ENCODE measurements at places on chromosomes 3 and 15.
A peak's percentile ranks its signal among the peaks of the same experiment; 100 is the strongest.

- DNase-seq, result no peak
Measured at GRCh38 chr3:129014148-129014547, 13.0 kb downstream of the EFCC1 start.

- DNase-seq, result no peak
Measured at GRCh38 chr3:155792532-155792931, 13.5 kb downstream of the C3orf33 start.

- DNase-seq, result no peak
Measured at GRCh38 chr3:13204177-13204581, 130.9 kb upstream of the IQSEC1 start.

DNA sequence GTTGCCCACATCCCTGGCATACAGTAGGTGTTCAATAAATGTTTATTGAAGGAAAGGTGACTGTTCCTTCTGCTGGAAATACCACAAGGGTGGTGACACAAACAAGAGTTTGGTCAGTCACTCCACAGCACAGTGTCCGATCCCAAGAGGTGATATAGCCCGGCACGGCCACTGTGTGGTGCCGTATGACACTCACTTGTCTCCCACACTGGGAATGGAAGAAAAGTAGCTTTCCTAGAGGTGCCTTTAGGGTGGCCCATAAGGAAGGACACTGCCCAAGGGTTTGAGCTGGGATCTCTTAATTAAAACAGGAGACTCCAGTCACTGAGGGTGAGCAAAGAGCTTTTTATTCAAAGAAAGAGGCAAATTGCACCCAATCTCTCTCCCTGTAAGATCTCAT lies 40.5 kb downstream of the TGM4 start:
- peak; percentile 31 for DNase-seq

GRCh38 chr15:74773731-74774252 lies 8.1 kb upstream of the CSK start:
- DNase-seq, result no peak

GRCh38 chr3:187287256-187287655 lies 4.3 kb downstream of the MASP1 start:
- DNase-seq, result no peak

DNA sequence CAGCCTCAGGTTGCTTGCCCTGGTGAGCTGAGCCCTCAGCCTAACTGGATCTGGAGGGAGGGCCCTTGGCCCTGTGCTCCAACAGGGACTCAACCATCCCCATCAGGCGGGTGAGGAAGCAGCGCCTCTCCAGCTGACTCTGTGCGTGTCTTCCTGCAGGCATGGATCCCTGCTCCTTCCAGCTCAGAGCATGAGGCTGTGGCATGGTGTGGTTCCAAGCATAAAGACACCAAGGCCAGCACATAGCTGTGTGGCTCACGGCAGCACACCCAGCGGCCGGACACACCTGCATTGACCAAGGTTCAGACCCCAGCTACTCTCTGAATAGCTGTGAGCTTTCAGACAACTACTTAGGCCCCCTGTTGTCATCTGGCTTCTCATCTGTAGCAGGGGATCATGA lies 131.0 kb upstream of the PLXNA1 start:
- DNase-seq, result no peak

DNA sequence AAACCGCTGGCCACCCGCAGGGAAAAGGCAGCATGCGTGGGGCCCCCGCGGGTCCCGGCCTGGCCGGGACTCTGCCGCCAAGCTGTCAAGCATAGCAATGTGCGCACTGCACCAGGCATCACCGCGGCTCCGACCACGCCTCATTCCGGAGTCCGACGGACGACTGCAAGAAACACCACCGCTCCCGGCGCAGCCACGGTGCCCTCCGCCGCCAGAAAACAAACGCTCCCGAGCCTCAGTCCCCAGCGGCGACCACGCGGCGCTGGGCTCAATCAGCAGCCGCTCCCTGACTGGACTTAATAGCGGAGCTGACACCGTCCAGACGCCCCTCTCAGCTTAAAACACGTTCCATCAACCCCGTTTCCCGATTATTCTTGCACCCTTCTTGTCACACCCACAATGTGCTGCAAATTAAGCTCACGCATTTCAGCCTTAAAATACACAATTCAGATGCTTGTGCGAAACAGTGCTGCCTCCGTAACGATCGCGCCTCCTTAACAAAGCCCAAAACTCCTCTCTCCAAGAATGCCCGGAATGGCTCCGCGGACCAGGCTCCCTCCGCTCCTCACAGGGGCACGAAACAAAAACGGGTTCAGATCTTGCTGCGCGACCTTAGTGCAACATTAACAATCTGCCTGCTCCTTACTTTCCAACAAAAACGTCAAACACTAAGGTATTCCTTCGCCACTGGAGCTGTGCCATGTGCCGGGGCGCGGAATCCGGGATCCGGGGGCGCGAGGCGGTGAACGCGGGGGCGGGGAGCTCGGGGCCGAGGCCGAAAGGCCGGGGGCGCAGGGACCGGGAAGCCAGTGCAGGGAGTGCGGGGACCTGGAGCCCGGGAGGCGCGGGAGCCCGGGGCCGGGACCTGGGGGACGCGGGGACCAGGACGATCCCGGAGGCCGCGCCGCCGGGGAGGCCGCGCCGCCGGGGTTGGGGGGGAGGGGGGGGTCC lies 655 bp downstream of the CYFIP1 start:
- DNase-seq, result no peak

DNA sequence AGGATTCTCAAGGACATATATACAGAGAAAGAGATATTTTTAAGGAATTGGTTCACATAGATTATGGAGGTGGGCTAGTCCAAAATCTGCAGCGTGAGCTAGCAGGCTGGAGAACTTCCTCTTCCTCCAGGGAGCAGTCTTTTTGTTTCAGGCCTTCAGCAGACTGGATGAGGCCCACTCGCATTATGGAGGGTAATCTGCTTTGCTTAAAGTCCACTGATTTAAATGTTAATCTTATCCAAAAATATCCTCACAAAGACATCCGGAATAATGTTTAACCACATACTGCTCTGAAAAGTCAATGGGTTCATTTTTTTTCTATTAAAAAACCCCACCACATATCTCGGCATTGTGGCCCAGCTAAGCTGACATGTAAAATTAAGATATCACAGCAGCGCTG lies 22.2 kb upstream of the NRROS start:
- no peak for DNase-seq

GRCh38 chr3:149828390-149828789 lies 15.4 kb downstream of the RNF13 start:
- no peak for DNase-seq

- no peak for DNase-seq
Measured at GRCh38 chr3:61562721-61563312, 1.4 kb downstream of the PTPRG start.

GRCh38 chr3:83500422-83500821 lies 1458.4 kb upstream of the CADM2 start:
- no peak for DNase-seq

DNA sequence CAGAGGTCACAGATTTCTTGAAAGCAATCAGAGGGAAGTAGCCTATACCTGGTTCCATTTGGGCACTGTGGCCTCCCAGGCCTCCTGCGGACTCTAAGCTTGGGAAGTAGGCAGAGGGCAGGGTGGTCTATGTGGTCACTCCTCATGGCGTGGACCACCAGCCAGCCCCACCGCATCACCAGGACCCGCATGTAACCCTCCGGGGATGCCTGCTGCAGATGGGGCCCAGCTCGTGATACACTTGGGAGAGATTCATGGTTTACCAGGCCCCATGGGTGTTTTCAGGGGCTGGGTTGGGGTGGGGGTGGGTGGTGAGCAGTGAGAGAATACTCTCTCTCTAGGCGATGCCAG lies 123.7 kb downstream of the ASB7 start:
- DNase-seq, result no peak

- DNase-seq, result no peak
Measured at GRCh38 chr15:79682285-79682684, 214.5 kb downstream of the MTHFS start.

GRCh38 chr3:154135511-154136173 lies 14.5 kb downstream of the ARHGEF26 start:
- no peak for DNase-seq

DNA sequence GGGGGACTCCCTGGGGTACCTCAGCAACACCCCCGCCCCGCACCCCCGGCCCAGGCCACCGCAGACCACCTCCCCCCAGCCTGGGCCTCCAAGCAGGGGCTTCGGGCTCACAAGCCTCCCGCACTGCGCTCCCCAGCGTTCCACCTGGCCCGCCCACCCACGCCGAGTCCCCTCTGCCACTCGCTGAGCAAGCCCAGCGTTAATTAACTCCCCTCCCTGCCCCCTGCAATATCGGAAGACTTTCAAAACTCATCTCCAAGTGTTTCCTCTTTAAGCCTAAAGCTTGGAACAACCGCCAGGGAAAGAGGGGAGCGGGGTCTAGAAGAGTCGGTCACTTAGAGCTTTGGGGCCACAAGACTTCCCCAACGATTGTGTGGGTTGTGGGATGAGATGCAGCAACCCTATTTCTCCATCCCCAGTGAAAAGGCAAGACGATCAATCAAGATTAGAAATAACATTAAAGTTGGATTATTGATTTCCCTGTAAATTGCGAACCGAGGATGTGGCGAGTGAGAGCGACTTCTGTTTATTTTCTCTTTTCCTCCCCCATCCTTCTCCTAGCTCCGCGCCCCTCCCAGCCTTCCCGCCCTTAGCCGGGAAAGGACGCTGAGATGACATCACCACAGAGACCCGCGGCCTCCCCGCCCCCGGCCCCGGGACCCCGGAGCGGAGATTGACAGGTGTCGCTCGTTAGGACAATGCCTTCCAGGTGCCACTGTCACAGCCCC lies 30.2 kb downstream of the NR2F2 start:
- no peak for DNase-seq

DNA sequence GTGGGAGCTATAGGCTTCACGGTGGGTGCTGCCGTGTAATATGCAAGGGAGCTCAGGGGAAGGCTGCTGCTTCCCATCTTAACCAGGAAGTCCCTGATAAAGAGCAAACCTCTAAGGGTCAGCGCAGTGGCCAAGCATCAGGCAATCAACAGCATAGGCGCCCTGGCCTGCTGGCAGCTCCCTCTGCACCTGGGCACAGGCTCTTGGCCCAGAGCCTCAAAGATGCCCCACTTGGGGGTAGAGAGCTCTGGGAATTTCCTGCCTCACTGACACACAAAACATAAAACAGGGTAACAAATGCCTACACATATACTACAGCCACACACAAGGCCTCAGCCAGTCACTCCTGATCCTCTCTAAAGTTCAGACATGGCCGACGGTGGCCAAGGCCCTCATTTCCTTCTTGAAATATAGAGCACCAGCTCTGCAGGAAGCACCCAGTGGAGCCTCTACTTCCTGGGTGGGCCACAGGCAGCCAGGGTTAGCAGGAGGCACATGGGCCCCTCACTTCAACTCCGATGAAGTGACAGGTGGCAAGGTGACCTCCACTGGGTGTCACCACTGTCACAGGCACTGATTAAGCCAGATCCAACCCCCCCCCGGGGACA lies 20.5 kb downstream of the SLC41A3 start:
- no peak for DNase-seq

- DNase-seq, result no peak
Measured at GRCh38 chr3:44074181-44074580, 167.5 kb upstream of the TOPAZ1 start.

DNA sequence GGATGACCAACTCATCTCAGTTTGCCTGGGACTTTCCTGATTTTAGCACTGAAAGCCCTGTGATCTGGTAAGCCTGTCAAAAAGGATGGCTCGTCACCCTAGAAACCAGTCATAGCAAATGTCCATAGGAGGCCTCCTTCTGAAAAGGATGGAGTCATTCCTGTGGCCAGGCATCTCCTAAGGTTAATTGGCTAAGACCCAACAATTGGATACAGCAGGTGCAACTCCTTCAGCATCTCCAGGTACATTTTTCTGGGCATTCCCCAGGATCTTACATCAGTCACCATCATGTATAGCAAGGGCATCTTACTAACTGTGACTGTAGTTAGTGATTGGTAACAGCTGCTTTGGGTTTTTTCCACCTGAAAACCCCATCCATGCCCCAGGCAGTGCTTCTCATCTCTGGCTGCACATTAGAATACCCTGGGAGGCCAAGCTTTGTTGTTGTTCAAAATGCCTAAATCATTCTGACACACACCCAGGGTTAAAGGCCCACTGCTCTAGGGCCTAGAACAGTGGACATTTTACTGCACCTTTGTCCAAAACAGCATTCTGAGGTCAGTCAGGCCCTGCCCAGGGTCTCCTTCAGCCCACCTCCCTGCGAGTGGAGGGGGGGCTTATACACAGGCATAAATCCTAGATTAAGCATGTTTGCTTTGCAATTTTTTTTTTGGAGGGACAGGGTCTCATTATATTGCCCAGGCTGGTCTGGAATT lies 28.3 kb upstream of the GALNT15 start:
- no peak for DNase-seq

DNA sequence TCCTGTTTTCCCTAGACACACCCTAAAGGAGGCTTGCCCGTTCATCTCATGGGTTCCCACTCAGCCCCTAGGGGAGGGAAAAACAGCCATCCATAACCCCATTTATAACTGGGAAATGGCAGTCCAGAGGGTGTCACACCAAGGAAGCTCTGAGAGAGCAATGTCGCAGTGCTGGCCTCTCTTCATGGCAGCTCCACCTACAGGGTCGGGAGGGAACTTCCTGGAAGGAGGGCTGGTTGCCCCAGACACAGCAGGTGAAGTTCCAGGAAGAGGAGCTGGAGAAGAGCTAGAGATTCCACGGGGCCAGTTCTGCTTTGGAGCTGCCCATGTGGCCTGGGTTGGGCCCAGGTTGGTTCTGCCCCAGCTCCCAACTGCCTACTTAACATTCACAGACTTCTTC lies 22.3 kb upstream of the LINGO1 start:
- DNase-seq, result no peak

DNA sequence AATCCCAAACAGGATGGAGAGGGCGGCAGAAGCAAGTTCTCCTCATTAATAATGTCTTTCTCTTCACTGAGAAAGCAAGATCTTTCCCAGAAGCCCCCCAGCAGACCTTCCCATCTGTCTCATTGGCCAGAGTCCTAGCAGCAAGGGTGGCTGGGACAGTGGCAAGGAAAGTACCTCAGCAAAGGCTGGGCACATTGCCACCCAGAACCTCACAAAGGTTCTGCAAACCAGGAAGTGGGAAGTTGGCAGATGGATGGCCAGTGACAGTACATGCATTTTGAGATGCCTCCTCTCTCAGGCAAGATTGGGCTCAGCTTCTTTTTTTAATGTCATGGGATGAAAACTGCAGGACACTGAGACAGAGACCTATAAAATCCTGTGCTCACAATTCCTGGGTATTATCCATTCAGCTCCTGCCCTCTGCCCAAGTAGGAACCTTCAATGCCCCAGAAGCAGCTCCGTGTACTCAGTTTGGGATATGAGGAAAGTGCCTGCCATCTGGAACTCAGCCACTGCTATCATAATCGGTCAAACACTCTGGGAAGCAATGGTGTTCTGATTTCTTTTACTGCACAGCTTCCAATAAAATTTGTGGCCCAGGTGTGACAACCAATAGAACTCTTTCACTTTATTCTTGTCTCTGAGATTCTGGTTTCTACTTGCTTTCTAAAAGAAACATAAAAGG lies 25.5 kb downstream of the DPH3 start:
- DNase-seq, result no peak

DNA sequence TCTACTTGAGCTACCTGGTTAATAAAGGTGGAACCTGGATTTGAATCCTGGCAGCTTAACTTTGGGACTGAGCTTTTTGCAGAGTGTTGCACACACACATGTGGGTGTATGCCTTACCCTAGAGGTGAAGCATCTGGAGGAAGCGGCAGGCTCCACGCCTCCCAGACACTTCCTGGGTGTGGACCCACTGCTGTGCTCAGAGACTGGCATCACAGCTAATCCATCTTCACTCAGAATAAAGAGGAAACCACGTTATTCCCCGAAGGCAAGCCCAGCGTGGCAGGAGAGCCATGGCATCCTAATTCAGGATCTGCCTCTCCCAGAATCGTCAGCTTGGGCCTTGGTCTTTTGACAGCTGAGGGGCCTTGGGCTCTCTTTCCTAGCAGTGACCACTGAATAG lies 25.5 kb downstream of the CCDC13 start:
- no peak for DNase-seq

GRCh38 chr3:187264021-187264420 lies 27.5 kb downstream of the MASP1 start:
- no peak for DNase-seq
